ENCODE measurements at places on chromosomes 12 and 14.

DNA sequence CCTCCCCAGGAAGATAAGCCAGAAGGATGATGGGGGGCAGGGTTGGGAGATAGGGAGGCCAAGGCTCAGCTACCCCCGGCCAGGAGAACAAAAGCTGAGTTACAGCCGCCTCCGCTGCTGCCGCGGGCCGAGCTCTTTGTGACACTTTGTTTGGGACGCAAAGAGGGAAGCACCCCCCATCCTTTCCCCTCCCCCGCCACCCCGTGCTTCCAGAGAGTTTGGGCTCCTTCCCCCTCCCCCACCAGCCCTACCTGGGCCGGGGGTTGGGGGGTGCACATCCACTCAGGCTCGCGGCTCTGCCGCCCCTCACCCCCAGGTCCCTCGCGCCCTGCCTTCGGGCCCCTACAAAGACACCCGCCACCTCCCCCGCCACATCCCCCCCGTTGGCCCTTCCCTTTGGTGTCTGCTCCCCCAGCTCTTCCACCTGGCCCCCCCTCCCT is 799 bp downstream of the ZNF219 start:
- DNase-seq = no peak

GRCh38 chr14:106585692-106586091 is 1059.3 kb downstream of the TMEM121 start:
- no peak for DNase-seq

DNA sequence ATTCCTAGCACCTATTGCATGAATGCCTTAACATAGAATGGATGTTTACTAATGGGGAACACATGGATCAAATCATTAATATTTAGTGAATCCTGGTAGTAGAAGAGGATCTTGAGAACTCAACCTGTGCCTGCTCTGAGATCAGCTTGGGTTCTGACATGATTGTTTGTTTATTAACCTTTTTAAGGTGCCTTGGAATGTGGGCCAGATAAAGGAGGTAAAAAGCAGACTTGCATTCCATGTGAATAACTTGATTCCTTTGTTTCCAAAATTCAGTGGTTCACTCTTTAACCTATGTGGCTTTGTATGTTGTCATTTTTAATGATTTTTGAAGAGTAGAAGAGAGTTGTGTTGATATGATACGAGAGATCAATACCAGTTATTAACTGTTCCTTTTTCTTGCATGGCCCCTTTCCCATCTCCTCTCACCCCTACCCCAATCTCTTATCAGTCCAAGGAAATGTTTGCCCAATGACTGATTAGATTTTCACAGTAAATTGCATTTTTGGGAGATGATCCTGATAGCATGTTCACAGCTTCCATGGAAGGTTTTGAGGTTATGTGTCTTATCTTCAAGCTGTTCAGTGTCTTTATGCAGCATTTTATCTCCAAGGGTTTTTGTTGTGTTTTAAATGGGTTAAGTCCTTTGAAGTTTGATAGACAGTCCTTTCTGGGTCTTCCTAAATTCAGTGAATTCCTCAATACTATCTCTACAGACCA is 193.7 kb upstream of the FRMD6 start:
- DNase-seq = no peak

DNA sequence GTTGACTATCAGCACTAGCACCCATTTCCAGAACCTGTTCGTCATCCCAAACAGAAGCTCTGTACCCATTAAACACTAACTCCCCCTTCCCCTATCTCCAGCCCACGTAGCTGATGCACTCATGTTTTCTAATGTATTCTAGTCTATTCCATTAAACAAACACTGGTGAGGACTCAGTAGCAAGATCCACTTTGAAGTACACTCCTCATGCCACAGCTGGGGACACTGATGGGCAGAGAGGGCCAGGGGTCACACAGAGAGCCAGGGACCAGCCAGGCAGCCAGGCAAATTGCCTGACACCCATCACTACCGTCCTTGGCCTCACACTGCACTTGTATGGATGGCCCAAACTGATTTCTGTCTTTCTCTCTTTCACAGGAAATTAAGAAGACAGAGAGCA is 269.9 kb upstream of the DIO3 start:
- no peak for DNase-seq

DNA sequence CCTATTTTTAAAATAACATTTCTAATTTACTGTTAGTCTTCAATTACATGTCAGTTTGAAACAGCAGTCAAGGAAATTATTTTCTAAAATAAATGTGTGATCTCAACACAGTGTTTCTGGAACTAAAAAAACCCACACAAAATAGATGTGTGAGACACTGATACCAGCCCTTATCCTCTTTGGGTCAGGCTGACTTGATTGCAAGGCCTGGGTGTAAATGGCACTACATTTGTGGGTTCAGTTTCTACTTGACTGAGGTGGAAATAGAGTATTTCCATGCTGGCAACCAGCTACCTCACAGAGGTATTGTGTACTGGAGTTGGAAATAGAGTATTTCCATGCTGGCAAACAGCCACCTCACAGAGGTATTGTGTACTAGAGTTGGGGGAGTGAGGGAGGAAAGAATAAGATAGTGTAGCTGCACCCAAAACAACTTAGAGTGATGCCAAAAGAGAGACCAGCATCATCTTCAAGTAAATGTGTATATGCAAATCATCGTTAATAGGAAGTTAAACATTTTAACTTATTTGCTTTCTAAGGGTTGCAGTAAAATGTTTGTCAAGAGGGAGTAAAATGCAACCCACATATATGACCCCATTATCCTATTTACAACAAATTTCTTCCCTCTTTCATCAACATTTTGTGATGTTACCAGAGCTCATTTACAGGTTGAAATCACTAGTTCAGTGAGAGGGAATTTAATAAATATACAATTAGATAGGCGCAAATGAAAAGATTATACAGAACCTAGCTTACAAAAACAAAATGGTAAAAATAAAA is 10.7 kb upstream of the LYZ start:
- no peak for DNase-seq

Data from urothelium cell line (cell line).